ENCODE measurements at places on chromosomes 6 and 20. TPM values are rescaled to one million over a fixed set of nuclear protein-coding genes. Genes with fewer than 3 reads are reported as not detected.
A peak's percentile ranks its signal among the peaks of the same experiment; 100 is the strongest.

DNA sequence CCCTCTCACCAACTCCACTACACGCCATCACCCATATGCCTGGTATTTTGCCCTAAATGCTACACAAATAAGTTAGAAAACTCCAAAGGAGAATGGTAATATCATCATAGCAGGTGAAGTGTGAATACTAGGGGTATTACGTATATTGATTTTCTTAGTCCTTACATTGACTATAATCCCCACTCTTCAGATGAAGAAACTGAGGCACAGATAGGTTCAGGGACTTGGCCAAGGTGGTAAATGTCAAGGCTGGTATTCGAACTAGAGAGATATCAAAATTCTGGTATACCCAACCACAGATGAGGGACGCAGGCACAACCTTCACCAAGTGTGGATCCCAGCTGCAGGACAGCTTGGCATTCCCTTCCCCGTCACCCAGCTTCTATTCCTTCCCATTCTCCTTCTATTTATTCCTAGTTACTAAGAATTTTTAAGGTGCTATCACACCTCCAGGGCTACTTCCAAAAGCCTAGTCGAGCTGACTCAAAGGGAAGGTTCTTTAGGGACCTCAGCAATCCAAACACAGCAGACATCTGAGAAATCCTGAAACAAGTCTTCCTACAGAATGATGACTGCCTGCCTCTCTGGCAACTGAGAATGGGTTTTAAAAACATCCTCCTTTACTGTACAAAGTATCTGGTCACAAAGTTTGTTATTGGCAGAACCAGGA is 32.6 kb downstream of the ATXN1 start:
- H3K4me1 ChIP-seq, result no peaks in the 10 kb centered on the region
- no peak overlapping the region for H3K4me3 ChIP-seq
- no peak overlapping the region for H3K27ac ChIP-seq
- H3K36me3 ChIP-seq, result no peaks in the 10 kb centered on the region

DNA sequence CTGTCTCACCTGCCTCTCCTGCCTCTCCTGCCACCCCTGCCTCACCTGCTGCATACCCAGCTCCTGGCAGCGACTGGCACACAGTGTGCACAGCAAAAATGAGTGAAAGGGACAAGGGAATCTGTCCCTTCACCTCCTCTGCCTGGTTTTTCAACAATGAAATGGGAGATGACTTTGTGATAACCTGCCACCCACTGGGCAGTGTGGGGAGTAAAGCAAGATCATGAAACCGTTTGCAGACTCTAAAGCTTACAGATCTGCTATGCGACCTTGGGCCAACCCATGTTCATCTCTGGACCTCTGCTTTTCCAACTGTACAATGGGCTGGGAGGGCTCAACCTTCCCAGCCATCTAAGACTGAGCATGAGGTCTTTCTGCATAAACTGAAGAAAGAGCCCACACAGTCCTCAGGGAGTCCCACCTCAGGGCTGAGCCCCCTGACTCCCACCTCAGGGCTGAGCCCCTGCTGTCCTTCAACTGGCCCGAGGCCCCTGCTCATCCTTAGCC is 81.1 kb downstream of the RIPOR3 start:
- H3K27ac ChIP-seq, result no peak overlapping the region
- no peaks in the 10 kb centered on the region for H3K4me1 ChIP-seq
- no peaks in the 10 kb centered on the region for H3K27me3 ChIP-seq
- H3K4me3 ChIP-seq, result no peak overlapping the region
- DNase-seq, result no peak

- peaks cover 26% of the 10 kb centered on the region for H3K4me1 ChIP-seq
- DNase-seq, result peak; percentile 43
- no peaks in the 10 kb centered on the region for H3K27me3 ChIP-seq
Observed at GRCh38 chr20:31675828-31676608, 38.3 kb downstream of the COX4I2 start.

DNA sequence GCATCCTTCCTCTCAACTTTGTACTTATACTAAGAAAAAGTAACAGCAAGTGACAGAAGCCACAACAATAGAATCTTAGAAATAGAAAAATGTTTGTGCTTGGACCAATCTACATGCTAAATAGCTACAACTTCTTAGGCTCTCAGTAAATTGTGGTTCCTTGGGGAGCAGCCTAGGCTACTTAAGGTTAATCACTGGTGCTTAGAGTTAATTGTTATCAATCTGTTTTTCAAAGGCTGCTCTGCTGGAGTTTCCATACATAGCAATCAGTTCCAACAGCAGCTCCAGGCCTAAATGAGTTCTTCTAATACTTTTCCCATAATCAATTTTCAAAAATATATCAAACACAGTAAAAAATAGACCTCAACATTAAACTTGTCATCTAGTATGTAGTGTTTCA is 571.4 kb downstream of the EPHA7 start:
- H3K4me3 ChIP-seq, result no peak overlapping the region
- no peak for DNase-seq
- no peaks in the 10 kb centered on the region for H3K27me3 ChIP-seq
- H3K27ac ChIP-seq, result no peak overlapping the region
- no peaks in the 10 kb centered on the region for H3K36me3 ChIP-seq

DNA sequence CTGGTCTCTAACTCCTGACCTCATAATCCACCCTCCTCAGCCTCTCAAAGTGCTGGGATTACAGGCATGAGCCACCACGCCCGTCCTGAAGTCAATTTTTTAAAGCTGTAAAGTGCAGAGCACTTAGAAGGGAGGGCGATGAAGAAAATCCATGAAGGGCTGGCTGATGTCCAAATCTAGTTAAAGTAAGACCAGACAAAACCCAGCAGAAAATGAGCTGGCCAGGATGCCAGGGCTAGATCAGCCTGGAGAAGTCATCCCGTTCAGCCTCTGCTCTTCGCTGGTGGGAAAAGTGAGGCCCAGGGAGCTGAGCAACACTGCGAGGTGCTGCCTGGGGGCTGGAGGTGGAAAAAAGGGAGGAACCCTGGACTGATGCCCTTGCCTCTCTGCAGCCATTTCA is 3.1 kb downstream of the BPIFB4 start:
- DNase-seq, result no peak
- H3K4me1 ChIP-seq, result no peaks in the 10 kb centered on the region
- no peaks in the 10 kb centered on the region for H3K36me3 ChIP-seq
- no peak overlapping the region for H3K27ac ChIP-seq
- H3K4me3 ChIP-seq, result no peak overlapping the region

DNA sequence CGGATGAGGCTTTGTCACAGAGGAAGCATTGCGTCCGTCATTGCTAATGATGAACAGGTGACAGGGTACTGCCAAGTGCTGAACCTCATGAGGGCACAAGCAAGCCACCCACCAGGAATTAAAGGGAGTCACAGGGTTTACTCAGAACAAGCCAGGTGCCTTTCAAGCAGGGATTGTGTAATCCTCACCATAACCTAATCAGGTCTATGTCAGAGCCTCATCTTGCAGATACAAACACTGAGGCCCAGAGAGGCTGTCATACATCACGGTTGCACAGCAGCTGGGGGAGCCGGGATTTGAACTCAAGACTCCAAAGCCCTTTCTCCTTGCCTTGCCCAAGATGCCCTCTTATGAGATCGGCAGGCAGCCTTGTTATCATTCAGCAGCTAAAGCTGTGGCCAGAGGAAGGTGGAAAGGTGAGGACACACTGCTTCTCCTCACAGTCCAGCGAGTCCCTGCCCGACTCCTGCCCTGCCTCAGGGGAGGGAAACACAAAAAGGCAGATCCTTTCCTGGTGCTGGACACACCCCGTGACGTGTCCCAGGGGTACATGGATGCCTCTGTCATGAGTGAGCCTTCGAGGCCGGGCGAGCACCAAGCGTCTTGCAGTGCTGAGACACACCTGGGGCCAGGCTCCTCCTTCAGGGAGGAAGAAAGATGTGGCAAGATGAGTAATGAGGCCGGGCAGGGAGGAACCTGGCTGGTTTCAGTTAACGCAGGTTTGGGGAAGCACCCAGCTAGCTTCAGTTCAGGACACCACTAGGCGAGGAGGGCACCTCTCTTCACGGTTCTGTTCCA is 214.9 kb downstream of the LY86 start:
- no peak overlapping the region for H3K4me3 ChIP-seq
- no peaks in the 10 kb centered on the region for H3K27me3 ChIP-seq
- no peaks in the 10 kb centered on the region for H3K36me3 ChIP-seq
- peak; percentile 84 for DNase-seq

DNA sequence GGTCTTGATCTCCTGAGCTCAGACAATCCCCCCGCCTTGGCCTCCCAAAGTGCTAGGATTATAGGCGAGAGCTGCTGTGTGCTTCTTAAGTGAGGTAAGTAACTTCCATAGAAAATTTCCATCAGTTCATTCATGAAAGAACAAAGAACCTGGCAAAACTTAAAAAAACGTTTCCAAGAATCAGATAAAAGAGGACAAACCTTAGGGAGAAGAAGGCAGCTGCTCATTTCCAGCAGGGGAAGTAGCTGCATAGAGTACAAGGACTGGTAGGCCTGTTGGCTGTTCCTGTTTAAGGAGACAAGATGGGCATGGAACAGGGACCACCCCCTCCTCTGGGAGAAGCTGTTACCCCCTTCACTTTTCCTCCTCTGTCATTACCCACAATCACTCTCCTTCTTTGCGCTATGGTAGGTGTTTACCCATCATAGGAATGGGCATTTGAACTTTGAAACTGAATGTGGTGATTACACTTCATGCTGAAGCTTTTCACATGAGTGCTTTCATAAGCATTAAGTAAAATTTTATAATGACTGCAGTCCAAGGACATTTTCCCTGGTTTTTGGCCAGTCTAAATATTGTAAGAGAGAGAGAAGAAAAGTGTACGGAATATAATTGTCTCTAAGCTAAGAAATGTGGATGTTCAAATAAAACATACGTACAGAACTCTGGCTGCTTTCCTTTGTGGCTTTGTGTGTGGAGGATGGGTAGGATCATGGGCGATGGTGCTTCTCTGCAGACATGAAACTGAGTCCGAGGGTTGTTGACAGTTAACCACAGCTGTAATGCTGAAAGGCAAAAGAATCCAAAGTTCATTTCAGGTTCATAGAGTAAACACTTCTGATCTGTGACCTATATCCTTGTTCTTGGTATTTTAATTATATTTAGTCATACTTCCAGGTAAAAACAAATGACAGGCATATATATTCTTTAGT is 56.4 kb downstream of the CCN2 start:
- H3K36me3 ChIP-seq, result no peaks in the 10 kb centered on the region
- no peak for DNase-seq
- H3K4me1 ChIP-seq, result no peaks in the 10 kb centered on the region
- no peaks in the 10 kb centered on the region for H3K27me3 ChIP-seq

The KCNS1 gene
- not detected for total RNA-seq

The FRK gene
- total RNA-seq, result 0.07 TPM

The FOXA2 gene
- not detected for total RNA-seq
